Placental epithelial cell (primary cell): ENCODE measurements at places on chromosomes 2 and 18. TPM values are rescaled to one million over a fixed set of nuclear protein-coding genes. Genes with fewer than 3 reads are reported as not detected.

The TP53I3 gene
- total RNA-seq: 171 and 188 TPM in 2 replicates

The GCG gene
- 0.39 TPM in 1 of 2 replicates, not detected in the other for total RNA-seq

The TMEM37 gene
- total RNA-seq: under 0.01 and 0.11 TPM in 2 replicates

The VIL1 gene
- not detected in 2 replicates for total RNA-seq

The WNT10A gene
- under 0.01 and 0.11 TPM in 2 replicates for total RNA-seq

The POU3F3 gene
- total RNA-seq: not detected in 2 replicates

The OXER1 gene
- total RNA-seq: 1.1 and 2.0 TPM in 2 replicates

The GNAL gene
- 0.43 and 0.79 TPM in 2 replicates for total RNA-seq

The PLGLB2 gene
- total RNA-seq: 0.76 and 2.7 TPM in 2 replicates

The TANC1 gene
- total RNA-seq: 21.6 TPM in 2 replicates

The SLC4A3 gene
- total RNA-seq: 5.9 and 6.8 TPM in 2 replicates

The GREB1 gene
- under 0.01 and 0.22 TPM in 2 replicates for total RNA-seq

The TMEM163 gene
- total RNA-seq: not detected in 2 replicates

The AKAIN1 gene
- not detected in 2 replicates for total RNA-seq

The MAP3K19 gene
- not detected in 2 replicates for total RNA-seq

The VSNL1 gene
- total RNA-seq: 0.39 TPM in 1 of 2 replicates, not detected in the other

The SERPINB12 gene
- total RNA-seq: not detected in 2 replicates

The TMEM178A gene
- 0.79 TPM in 1 of 2 replicates, not detected in the other for total RNA-seq
